Amniotic stem cell (primary cell): ENCODE measurements at places on chromosomes 6 and 20.

- no peak for DNase-seq
These were observed 32.2 kb upstream of the FANCE start for GRCh38 chr6:35419961-35420360.

DNA sequence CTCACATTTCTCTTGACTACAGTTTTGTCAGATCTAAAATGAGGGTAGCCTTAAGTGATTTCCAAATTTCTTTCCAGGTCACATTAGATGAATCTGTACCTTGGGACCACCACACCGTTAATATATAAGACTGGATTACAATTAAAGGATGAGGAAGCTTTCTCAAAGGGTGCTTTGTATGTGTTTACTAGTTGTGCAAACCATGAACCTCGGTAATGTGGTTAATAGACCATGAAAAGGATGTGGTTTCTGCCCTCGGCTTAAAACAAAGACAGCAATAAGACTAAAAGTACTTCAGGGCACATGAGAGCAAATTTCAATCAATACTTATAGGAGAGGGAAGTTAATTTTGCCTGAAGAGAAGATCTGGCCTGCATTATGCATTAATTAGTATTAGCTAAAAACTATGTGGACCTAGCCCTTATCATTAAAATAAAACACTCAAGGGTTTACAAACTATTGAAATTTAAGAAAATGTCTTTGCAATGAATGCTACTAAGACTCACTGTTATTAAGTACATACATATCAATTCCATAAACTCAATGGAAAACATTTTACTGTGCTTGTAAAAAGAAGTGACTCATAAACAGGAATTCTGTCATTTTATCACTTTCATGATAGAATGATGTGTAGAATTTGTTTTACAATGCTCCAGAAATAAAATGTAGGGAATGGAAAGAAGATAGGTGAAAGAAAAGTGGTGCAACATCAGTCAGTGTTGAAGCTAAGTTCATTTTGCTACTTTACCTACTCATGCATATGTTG, 936 bp upstream of the TMX4 start:
- DNase-seq = no peak

GRCh38 chr6:76490456-76490855, 418.0 kb upstream of the IMPG1 start:
- DNase-seq = no peak

- DNase-seq = peak; percentile 96
These were observed 664 bp upstream of the BAG6 start for GRCh38 chr6:31652925-31653724.

DNA sequence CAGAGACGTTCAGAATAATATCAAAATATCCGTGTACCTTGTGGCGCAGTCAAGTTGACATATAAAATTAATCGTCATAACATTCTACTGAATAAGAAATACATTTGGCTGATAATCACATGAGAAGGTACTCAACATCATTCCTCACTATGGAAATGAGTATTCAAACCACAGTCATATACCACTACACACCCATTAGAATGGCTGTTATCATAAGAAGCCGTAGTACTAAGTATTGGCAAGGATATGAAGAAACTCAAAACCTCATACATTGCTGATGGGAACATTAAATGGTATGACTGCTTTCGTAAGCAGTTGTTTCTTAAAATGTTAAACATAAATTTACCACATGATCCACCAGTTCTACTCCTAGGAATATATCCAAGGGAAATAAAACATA, 244.7 kb downstream of the CDKAL1 start:
- no peak for DNase-seq

- DNase-seq = no peak
These were observed 178.7 kb downstream of the TAF4 start for GRCh38 chr20:61886721-61887595.

- no peak for DNase-seq
These were observed 63.1 kb upstream of the UNC93A start for GRCh38 chr6:167227984-167228383.

DNA sequence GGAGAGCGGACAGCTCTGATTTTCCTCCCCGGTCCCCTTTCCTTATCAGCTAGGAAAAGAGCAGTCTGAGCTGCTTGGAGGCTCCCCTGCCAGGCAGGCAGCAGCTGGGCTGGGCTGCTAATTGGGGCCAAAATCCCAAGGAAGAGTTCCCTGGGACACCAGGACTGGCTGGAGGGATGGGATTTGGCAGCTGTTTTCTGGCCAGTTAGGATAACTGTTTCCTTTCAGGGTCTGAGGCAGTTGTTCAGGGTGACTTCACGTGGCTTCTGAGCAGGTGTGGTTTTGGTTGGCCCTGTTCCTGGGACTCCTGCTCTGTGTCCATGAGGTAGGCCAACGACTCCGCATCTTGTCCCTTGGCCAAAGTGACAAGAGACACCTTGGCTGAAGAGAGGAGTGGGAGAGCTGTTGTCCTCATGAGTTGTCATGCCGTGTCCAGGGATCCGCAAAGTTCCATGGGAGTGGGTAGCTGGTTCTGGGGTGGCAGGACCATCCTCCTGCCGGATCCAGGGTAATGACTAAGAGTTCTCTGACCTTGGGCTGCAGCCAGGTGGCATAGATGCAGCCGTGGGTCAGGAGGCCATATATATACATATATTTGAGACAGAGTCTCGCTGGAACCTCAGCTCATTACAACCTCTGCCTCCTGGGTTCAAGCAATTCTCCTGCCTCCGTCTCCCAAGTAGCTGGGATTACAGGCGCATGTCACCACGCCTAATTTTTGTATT, 21.2 kb downstream of the MRPS18A start:
- DNase-seq = no peak

GRCh38 chr6:5090603-5091002, 5.5 kb downstream of the PPP1R3G start:
- no peak for DNase-seq

GRCh38 chr6:14443629-14444268, 326.2 kb downstream of the CD83 start:
- no peak for DNase-seq

GRCh38 chr6:104613416-104614001, 246.2 kb downstream of the HACE1 start:
- no peak for DNase-seq

DNA sequence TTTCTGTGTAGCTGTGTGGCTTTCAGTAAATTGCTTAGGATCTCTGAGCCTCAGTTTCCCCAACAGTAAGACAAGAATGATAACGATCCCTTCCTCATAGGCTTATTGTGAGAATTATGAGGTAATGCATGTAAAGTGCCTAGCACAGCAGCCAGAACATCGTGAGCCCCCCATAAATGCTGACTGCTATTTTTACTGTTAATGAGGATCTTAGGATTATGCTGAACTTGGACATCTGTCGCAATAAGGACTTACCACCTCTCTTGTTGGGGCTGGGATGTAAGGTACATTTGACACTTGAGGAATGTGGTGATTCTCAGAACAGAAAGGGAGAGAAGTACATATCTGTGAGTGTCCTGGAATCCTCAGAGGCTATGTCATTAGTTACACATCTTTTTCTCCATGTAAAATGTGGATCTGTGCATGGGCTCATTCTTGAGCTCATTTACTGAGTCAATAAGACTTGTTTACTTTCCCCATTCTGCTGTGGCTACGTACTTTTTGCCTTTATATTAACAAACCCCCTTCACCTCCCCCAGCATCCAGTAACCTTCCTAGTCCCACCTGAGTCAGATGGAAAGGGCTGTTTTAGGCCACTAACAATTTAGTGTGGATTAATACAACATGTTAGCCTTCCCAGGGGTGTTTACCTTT, 64.4 kb upstream of the PLEKHG1 start:
- DNase-seq = no peak

DNA sequence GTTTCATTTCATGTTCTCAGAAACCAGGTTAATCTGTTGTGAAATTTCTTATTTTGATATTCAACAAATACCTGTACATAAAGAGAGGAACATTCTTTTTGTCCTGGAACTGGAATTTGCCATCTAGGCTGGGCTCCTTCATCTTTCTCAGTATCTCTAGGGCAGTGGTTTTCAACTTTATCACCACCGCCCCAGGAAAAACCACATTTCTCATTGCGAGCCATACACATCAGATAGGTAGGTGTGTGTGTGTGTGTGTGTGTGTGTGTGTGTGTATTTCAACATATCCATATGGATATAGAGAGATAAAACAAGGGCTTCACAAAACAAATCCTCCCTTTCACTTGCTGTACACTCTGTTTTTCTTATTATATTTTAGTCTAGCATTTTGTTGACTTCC, 24.1 kb downstream of the BFSP1 start:
- DNase-seq = no peak

DNA sequence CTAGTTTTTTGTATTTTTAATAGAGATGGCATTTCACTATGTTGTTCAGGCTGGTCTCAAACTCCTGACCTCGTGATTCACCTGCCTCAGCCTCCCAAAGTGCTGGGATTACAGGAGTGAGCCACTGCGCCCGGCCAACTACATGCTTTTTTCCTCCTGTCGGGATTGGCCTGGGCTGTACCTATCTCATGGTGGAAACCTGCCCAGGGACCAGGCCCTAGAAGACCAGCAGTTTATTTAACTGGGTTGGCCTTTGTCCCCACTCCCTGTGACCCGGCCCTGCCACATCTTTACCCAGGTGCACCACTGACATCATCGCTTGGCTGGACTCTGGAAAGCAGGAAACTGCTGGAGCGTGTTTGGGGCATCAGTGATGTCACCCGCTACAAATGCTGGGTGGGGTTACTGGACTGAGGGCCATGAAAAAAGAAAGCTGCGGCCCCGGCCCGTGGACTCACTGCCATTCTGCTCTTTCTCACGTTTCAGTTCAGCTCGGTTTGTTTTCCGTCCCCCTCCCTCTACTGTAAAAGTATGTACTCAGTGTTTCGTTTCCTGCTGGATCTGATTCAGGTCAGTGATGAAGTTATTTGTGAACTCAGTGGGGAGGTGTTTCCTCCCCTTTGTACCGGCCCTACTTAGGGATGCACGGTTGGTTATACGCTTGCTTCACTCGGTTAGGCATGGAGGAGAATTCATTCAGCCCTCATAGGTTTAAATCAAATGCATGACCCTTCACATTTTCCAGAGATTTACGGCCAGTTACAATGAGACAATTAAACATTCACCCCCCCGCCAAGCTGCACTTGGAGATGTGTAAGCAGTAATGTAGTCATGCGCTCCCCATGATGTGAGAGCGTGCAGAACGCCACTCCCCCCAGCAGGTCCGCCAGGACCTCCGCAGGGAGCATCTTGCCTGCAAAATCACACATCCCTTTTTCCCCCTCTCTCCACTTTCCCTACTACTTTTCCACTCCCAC, 179.3 kb downstream of the MTHFD1L start:
- peak; percentile 69 for DNase-seq

DNA sequence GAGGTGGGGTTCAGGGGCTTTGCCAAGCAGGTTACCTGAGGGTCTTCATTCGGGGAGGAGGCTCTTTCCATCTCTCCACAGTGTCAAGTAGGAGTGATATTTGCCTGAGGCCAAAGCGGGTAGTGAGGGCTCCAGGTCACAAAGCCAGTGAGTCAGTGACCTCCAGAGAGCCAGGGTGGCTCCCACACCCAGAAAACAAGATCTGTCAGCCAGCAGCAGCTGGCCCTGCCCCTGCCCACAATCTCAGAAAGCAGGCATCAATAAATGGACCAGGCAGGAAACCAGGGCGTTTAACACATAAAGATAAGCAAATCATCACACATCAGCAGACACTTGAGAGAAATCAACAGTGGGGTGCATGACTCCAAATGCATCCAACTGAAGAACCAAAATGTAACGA, 250.8 kb downstream of the CDH26 start:
- no peak for DNase-seq

DNA sequence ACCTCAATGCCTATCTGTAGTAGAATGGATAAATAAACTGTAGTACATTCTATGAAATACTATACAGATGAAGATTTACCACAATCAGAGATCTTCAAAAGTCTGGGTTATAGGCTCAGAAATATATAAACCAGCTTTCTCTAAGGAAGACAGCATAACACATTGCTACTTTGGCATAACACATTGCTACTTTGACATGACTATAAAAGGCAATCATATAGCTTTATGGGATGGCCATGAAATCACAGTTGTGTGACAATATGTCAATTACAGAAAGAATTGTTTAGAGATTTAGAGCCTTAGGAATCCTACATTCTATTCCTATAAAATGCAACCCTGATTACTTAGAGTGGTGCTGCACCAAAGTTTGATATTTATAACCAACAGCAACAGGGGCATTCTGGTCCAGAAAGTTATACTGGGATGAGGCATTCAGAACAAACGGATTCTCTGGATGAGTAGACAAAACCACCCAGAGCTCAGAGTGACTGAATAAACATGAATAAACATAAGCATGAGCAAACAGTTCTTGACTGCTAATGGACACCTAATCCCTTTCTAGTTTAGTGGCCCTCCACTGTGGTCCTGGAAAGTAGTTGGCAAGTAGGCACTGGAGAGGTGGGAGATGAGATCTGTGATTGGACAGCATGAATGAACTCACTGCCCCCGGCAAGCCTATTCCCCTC, 12.0 kb downstream of the TTI1 start:
- no peak for DNase-seq

GRCh38 chr6:40791004-40791403, 203.8 kb upstream of the LRFN2 start:
- no peak for DNase-seq
